ENCODE measurements at places on chromosomes 2 and 18.

- DNase-seq: no peak
Observed at GRCh38 chr2:233082931-233083755, 23.0 kb downstream of the INPP5D start.

- no peak for DNase-seq
Observed at GRCh38 chr2:96128456-96128855, 9.8 kb downstream of the ASTL start.

DNA sequence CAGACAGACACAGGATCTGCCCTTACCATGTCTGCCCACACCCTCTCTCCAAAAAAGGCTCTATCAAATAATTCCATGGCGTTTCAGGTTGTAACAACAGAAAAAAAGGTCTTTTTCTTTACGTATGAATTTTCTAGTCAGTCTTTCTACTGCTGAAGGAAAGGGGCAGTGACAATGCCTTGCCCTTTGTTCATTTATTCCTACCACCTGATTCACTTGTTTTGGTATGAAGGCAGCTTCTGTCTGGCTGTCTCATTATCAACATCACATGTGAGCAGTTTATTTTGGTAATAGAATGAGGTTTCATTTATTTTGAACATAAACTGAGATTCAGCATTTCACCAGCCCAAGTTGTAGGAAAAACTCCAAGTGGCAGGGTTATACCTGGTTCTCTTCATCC lies 94.3 kb upstream of the KLF7 start:
- peak; percentile 61 for DNase-seq

GRCh38 chr2:165889158-165889557 lies 64.4 kb downstream of the TTC21B start:
- peak; percentile 61 for DNase-seq

GRCh38 chr18:11380968-11381367 lies 228.4 kb upstream of the SLC35G4 start:
- DNase-seq: no peak

DNA sequence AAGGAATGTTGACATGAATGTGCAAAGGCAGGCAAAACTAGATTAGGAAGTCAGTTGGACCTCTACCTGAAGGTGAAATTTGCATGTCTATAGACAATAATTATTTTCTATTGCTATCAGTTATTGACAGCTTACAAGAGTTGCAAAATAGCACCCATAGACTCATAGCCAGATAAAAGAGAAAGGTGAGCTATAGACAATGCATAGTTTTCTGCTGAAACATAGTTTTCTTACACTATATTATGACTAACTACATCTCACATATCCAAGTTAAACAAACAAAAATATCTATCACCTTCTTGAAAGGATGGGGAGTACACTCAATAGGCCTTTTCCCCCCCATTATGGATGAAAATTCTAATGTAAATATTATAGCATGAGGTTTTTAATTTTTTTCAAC lies 305.0 kb downstream of the PTH2R start:
- DNase-seq: no peak

DNA sequence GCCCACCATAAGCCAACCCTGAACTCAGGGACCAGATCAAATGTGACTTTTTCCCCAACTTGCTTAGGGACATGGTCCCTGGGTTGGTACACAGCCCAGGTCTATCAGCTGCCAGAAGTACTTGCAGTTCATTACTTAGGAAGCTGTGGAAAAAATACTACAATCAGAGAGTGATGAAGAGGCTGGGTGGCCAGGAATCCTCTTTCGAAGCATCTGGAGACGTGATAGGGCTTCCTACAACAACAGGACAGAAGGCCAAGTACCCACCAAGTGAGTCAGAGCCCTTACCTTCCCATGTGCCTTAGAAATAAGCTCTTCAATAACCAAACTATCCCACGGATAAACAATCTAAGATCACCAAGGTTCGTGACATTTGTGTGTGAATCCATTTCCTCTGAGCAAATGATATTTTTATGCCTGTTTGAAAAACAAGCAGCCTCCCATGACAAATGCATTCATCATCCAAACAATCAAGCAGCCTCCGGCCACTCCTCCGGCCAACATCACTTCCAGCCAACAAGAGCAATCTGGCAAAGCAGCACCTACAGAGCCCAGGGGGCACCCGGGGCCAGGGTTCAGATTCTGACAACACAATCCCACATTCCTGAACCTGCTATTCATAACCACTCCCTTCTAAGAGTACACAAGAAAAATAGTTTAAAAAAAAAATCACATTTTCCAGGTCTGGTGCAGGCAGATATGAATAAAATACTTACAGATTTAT lies 26.4 kb downstream of the TBC1D8 start:
- peak; percentile 59 for DNase-seq

GRCh38 chr18:22591222-22591621 lies 173.5 kb upstream of the CTAGE1 start:
- DNase-seq: no peak

- no peak for DNase-seq
Observed at GRCh38 chr2:34831096-34831495, 1232.0 kb upstream of the FAM98A start.

GRCh38 chr2:189074506-189074905 lies 100.3 kb downstream of the COL3A1 start:
- DNase-seq: no peak

- peak; percentile 22 for DNase-seq
Observed at GRCh38 chr2:78202986-78203670, 681.0 kb upstream of the LRRTM4 start.

DNA sequence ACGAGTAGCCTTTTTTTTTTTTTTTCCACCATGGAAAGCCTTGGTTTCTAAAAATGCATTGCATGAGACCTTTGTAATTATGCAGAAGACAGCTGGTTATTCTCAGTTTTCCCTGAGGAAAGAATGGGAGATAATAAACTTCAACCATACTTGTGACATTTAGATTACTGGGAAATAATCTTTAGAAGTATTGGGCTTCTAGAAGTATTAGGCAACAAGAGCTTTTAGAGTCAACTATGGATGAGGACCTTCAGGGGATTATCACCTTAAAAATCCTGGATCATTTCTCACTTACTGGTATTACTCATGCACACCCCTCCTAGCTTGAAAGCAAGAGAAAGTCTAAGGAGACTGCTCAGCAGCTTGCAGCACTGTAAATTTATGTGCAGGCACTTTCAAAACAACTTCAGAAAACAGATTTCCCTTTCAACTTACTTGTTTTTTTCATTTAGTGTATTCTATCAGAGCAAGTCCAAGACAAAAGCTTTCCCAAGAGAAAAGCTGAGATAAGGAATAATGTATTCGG lies 175.9 kb downstream of the NRXN1 start:
- no peak for DNase-seq

DNA sequence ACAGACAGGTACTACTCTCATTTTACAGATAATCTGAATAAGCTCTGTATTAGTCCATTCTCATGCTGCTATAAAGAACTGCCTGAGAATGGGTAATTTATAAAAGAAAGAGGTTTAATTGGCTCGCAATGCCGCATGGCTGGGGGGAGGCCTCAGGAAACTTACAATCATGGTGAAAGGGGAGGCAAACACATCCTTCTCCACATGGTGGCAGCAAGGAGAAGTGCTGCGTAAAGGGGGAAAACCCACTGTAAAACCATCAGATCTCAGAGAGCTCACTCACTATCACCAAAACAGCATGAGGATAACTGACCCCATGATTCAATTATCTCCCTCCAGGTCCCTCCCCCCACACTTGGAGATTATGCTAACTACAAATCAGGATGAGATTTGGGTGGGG lies 254.4 kb downstream of the KCNE4 start:
- no peak for DNase-seq

GRCh38 chr2:27720004-27720551 lies 51.4 kb upstream of the MRPL33 start:
- peak; percentile 80 for DNase-seq

GRCh38 chr2:1137913-1138391 lies 187.3 kb downstream of the SNTG2 start:
- no peak for DNase-seq

- no peak for DNase-seq
Observed at GRCh38 chr2:232951891-232952290, 61.2 kb downstream of the NGEF start.

DNA sequence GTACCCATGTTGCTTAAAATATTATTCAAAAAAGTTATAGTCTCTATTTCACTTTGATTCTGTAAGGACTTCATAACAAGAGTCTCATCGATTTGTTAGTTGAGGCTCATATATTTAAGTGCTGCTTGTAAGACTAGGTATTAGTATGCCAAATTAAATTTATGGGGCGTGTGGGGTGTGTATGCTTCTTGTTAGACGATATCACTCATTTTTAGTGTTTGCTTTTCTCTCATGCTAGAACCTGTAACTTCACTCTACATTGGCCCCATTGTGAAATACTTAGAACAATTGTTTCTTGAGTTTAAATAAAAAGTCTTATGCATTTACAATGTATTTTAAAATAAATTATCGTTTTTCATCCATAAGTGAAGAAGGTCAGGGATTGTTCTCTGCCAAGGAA lies 63.6 kb downstream of the CTNNA2 start:
- no peak for DNase-seq

DNA sequence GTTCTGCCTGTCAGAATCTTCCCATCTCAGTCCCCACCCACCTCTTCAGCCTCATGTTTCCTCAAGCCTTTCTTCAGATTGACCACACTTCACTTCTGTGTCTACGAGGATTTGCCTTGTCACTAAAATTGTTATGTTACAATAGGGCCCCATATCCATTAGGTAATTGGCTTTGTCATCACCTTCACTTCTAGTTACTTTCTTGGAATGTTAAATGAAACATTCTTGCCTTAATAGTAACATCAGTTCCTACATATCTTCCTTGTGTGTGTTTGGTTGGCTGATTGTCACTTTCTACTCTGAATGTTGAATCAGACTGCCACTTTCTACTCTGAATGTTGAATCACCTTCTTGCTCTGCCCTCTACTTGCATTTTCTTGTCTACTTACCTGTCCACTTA lies 599.9 kb upstream of the NXPH2 start:
- DNase-seq: no peak

- peak; percentile 29 for DNase-seq
Observed at GRCh38 chr2:165203689-165204559, at the start of gene SCN3A. Gene SCN3A, minus strand, starts transcription at chr2:165204050. Its CDS starts 27,656 bp downstream, at chr2:165176394.

- DNase-seq: no peak
Observed at GRCh38 chr2:217990791-217991465, 11.9 kb downstream of the TNS1 start.

DNA sequence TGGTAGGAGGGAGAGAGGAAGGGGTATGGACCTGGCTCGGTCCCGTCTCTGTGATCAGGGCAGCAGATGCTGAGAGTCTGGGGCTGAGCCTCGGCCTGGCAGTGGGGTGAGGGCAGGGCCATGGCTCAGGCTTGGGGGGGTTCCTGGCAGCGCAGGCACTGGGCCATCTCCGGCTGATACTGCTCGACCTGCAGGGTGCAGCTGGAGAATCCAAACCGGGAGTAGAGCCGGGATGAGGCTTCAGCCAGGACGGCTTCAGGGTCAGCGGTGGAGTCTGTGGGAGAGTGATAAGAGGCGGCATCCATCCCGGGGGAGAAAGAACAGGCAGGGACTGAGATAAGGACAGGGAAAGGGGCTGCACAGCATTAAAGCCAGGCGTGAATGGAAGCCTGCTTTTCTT lies 7.7 kb downstream of the SLC30A3 start:
- DNase-seq: no peak

DNA sequence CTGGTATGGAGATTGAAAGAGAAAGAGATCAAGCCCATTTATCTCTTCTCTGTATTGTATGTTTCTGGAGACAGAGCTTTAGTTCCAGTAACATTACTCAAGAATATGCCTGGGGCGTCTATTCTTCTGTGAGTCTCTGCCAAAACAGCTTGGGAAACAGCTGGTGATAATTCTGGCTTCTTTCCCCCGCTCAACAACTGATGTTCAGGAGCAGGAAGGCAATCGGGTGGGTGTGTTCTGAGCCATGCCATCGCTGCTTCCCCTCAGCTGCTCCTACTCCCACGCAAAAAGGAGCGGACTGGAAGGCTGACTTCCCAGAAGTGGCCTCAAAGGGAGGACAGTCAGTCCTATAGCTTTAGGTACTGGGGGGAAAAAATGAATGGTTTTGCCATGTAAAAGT lies 695.1 kb downstream of the PLCL1 start:
- DNase-seq: peak; percentile 6

GRCh38 chr2:113116100-113116958 lies 11.1 kb upstream of the IL1RN start:
- no peak for DNase-seq

DNA sequence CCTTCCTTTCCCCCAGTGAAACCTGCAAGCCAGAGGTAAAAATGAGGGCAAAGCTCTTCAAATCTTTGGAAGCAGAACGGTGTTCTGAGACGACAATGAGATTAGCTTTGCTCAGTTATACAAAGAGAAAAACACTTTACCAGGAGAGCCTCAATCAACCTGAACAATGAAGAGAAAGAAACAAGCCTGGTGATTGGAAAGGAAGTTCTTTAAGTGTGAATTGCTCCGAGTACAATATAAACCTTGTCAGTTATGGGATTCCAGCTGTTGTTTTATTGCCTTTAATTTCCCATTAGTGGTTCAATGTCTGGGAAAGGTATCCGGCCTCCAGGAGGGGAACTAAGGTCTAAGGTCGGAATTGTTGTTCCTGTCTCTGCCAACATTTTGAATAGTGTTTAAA lies 901.6 kb downstream of the EPHA4 start:
- DNase-seq: no peak

DNA sequence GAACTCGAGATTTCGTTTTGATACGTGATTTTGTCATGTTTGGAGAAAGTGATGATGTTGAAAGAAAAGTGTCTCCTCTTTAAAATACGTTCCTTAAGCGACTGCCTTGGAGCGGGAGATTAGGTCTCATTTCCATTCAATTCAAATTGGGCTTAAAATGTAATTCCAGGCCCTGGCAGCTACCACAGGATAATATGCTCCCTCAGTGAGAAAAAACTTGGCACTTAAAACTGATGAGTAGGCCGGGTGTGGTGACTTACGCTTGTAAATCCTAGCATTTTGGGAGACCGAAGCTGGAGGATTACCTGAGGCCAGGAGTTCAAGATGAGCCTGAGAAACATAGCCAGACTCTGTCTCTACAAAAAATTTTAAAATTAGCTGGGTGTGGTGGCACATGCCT lies 146.3 kb upstream of the L3MBTL4 start:
- DNase-seq: no peak

- DNase-seq: no peak
Observed at GRCh38 chr18:44680273-44681075, at the start of gene SETBP1. Gene SETBP1, plus strand, starts transcription at chr18:44680888. Its CDS starts 20,459 bp downstream, at chr18:44701347.

- no peak for DNase-seq
Observed at GRCh38 chr2:155872396-155872795, 460.1 kb downstream of the NR4A2 start.

DNA sequence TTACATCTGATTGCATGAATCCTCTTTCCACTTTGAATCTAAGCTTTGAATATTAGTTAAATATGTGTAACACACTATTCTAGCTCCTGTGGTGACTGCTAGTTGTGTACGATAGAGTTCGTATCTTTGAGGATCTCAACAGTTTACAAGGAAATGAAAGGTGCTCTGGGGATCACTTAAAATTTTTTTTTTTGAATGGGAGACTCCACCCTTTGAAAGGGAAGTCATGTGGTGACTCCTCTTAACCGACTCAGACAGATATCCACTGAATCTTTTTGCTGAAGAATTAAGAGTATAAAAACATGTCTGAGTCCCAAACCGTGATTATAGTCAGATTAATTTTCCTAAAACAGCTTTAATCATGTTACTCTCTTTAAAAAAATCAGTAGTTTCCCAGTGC lies 4.0 kb downstream of the CLIP4 start:
- no peak for DNase-seq

All from COLO829 (cell line).